ENCODE measurements at places on chromosomes 5 and 9.

- no peak for DNase-seq
Measured at GRCh38 chr9:113957821-113958341, 81.8 kb downstream of the ZNF618 start.

- DNase-seq, result no peak
Measured at GRCh38 chr9:16750553-16750952, 119.9 kb downstream of the BNC2 start.

DNA sequence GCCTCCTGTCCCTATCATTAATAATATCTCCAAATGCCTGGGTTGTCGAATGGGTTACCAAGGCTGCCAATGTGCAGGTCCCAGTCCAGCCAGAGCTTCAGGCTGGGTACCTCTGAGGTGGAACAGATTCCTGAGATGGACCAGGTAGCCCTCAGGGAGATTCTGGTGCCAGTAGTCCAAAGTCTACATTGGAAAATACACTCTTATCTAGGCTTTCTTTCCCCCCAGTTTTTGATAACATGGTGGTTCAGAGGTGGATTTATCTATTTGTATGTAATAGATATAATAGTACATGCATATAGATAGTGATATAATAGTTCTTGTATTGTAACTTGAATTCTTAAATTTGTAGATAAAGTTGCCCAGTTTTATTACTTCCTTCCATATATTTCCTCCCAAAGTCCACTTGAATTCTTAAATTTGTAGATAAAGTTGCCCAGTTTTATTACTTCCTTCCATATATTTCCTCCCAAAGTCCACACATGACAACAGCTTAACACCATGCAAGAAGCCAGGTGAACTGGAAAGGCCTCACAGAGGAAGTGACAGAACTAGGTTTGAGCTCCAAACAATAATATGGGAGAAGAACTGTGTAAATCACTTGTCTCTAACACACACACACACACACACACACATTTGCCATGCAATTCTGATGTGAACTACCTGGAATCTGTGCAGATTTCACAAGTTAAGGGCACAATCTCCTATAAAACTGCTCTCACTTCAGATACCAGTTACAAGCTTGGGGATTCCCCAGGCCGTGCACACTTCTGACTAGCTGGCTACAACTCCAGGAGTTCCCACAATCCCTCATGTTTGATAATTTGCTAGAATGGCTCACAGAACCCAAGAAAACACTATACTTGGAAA, 30.7 kb upstream of the ERAP1 start:
- no peak for DNase-seq

- no peak for DNase-seq
Measured at GRCh38 chr5:141017943-141018342, 33.2 kb upstream of the PCDHB1 start.

DNA sequence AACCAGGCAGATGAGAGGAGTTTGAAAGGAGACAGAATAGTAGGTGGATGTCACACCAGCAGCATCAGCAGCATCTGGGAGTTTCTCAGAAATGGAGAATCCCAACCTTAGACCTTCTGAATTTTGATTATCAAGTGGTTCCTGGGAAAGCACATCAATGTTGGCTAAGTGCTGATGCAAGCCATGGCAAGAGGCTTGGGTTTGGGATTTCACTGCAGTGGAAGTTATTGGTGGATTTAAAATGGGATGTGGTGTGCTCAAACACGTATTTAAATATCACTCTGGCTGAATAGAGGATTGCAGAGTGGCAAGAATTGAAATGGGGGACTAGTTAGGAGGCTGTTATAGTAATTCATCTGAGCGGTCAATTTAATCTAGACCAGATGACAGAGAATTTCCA, 387.8 kb upstream of the WWC1 start:
- no peak for DNase-seq

All from stimulated activated CD8-positive, alpha-beta memory T cell treated with anti-CD3 and anti-CD28 coated beads, Interleukin-4, amount 100 ng/mL, for 4 hours (primary cell).